ENCODE measurements at places on chromosomes 4 and X.

DNA sequence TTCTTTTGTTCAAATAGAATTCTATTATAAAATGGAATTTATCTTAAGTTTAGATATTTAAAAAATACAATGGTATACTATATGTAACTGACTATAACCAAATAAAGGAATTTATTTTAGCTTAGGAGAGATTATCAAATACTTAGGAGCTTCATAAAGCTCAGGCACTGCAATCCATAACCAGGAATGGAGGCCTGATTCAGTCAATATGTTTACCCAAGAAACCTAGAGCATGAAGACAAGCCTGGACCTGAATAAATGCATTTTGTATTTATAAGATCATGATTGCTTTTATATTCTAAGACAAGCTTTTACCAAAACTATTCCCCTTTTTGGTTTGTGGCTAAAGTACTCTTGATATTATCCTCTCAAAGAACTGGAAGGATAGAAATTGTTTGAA, 742.6 kb downstream of the FAT4 start:
- peak; percentile 59 for DNase-seq

GRCh38 chr4:41505161-41505661, 32.7 kb upstream of the LIMCH1 start:
- DNase-seq = no peak

GRCh38 chrX:103878466-103879122, 46.5 kb upstream of the RAB9B start:
- DNase-seq = peak; percentile 12

DNA sequence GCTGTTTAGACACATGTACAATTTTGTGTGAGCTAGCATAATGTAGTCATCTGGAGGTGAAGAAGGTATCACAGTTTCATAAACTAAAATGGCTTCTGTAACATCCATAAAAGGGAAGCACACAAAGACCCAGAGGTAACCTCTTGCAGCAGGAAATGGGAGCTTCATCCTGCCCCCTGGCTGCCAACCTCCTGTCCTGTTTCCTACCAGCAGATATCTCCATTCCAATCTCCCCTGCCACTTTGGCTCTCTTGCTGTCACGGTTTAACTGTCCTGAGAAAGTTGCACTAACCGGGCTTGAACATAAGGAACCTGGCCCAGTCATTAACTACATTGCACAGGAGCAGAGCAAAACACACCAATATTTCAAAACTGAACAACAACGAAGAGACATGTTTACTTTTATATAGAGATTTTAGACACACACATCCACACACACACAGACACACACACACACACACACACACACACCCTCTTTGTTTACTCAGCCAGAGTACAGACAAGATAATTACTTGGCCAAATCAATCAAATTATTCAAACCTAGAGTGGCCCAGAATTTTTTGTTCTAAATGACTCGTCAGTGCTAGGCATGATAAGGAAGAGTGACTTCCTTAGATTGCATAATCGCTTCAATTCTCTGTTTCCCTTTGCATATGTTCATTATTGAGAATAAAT, 24.2 kb downstream of the MID2 start:
- no peak for DNase-seq

- no peak for DNase-seq
Observed at GRCh38 chr4:177632481-177632880, 190.2 kb upstream of the AGA start.

DNA sequence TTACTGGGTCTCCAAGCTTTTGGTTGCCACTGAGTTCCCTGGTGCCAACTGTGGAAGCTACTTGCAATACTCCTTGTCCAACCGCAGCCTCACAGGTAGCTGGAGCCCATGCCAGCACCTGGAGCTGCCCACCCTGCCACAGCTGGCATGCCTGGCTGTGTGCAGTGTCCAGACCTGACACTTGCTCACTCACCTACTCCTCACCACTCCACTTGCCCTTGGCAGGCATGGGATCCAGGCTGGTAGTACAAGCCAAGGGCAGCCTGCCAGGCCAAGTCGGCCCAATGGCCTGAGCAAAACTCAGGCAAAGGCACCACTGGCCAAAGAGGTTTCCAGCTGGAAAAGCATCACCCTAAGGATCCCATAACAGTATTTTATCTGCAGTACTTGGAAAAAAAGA, 246.3 kb downstream of the PDGFC start:
- DNase-seq = no peak

DNA sequence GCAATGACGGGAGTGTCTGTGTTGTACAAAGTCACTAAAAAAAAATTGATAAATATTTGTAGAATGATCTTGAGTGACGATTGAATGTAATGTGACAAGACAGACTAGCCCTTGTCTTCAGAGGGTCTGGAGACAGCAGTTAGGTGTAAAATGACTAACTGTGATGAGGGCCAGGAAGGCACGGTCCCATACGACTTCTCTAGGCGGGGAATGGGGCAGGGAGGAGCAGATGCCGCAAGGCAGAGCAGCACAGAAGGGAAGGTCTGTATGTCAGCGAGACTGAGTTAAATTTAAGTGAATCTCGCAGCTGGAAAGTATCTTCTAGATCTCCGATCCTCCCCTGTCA, 405 bp downstream of the CENPE start:
- no peak for DNase-seq

DNA sequence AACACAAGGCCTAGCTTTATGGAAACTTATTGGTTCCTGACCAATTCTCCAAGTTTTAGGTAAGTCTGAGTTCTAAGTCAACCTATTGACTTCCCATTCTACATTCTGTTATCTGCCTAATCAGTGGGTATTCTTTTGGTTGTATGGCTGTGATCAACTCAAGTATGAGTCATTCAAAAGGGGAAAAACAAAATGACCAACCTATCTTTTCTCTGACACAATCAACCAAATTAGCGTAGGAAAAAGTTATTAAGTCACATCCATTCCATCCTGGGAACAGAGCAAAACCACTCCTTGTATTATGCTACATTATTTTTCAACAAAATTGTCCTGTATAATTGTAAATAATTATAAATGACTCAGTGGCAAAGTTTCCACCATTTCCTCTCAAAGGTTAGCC, 136.2 kb downstream of the SHROOM4 start:
- no peak for DNase-seq

- no peak for DNase-seq
Observed at GRCh38 chr4:145452447-145453162, 29.0 kb upstream of the SMAD1 start.

DNA sequence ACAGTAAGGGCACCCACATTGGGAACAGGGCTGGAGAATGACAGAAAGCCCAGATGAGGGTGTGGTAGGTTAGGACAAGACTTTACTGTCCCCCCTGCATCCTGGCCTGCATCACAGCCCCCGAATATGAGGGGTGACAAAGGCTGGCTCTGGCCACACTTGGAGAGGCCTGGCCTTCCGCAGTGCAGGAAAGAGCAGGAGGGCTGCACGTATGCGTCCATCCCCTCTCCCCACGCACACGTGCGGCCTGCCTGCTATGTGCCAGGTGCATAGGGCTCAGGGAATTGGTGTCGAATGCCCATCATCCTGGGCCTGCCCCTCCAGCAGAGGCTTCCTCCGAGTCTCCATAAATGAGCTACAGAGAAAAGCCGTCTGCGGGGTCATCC, 80.5 kb downstream of the ABLIM2 start:
- DNase-seq = no peak

DNA sequence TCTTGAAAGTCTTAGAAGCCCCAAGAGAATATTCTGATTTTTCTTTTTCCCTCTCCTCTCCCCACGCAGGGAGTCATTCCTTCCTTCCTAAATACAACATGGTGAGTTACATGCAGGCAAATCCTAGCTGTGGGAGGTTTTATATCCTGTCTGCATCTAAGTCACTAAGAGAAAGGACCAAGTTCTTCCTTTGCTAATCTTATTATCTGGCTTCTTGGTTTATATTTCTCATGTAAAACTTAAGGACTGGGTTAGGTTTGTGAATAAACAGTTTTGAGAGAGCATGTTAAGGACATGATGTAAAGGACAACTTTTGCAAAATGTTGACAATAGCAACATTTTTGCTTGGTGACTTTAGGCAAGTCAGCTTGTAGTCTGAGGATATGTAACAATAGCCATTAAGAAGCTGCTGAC, 5.1 kb upstream of the CXCL9 start:
- no peak for DNase-seq

- DNase-seq = no peak
Observed at GRCh38 chr4:94305466-94306225, 37.0 kb downstream of the HPGDS start.

DNA sequence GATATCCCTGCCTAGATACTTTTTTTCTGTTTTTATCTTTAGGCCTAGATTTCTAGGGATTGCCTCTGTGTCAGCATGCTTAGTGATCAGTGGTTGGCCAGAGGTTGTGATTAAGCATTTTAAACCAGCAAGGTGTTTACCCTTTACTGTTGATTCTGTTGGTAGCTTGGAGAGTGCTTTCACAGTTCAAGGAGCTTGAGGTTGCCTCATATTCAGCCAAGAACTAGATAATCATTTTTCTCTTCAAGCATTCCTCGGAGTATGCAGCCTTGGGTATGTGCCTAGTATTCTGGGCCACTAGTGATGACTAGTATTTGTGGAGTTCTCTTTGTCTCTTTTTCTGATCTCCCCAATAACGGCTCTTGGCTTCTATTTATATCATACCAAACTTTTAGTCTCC, 20.4 kb downstream of the APOOL start:
- no peak for DNase-seq

DNA sequence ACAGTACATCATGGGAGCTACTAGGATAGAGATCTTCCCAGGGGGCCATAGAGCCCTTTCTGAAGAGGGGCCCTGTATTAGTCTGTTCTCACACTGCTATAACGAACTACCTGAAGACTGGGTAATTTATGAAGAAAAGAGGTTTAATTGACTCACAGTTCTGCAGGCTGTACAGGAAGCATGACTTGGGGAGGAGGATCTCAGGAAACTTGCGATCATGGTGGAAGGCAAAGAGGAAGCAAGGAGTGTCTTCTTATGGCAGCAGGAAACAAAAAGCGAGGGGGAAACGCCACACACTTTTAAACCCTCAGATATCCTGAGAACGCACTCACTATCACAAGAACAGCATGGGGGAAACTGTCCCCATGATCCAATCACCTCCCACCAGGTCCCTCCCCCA, 4.2 kb upstream of the SLC9A6 start:
- DNase-seq = no peak

DNA sequence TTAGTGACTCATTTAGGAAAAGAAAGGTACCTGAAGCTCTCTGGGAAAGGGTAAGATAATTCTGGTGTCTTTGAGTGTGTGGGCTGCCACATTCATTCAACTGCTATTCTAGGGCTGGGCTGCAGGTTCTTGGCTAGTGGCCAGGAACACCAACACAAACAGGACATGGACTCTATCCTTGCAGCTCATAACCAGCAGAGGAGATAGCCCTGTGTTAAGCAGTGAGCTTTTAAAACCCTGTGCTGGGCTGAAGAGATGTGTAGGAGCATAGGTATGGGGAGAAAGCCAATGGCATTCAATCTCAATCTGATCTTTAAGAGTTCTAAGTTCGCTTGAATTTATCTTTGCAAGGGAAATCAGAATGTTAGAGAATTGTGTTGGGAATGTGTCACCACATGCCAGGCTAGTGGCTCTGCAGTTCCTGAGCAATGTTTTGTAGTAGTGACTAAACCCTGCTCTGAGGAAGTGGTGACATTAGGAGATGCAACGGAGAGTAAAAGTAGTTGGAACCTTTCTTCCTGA, 39.2 kb downstream of the SGMS2 start:
- no peak for DNase-seq

- no peak for DNase-seq
Observed at GRCh38 chrX:151713849-151714248, 2.0 kb upstream of the FATE1 start.

DNA sequence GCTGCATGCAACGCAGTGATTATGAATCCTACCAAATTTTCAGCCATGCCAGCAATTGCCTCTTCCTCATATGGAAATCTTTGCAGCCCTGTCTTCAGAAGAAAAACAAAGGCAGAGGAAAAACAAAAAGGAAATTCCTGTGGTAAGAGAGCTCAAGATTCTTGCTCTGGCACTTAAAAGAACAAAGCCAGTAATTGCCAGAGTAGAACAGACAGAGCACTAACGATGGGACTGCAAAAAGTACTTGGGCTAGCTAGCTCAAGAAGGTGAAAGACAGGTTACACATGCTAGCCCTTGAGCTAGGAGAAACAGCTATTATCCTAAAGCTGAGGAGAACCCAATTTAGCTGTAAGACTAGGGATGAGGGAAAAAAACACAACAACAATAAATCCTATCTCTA, 582.3 kb downstream of the KCNIP4 start:
- DNase-seq = no peak

- DNase-seq = no peak
Observed at GRCh38 chr4:168593399-168593798, 96.5 kb downstream of the PALLD start.

DNA sequence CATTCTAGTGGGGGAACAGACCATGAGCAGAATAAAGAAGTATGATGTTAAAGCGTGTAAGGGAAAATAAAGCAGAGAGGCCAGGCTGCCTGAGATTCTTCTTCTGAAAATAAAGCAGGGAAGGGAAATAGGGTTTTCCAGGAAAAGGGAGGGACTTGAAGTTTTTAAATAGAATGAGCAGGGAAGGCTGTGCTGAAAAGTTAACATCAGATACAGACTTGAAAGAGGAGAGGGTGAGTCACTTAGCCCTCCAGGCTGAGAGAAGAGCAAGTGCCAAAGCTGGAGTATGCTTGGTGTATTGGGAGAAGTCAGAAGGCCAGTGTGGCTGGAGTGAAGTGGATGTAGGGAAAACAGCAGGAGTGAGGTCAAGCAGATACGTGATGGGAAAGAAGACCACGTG, 10.0 kb upstream of the PLK4 start:
- no peak for DNase-seq

GRCh38 chr4:101274888-101275752, 72.2 kb downstream of the PPP3CA start:
- no peak for DNase-seq

DNA sequence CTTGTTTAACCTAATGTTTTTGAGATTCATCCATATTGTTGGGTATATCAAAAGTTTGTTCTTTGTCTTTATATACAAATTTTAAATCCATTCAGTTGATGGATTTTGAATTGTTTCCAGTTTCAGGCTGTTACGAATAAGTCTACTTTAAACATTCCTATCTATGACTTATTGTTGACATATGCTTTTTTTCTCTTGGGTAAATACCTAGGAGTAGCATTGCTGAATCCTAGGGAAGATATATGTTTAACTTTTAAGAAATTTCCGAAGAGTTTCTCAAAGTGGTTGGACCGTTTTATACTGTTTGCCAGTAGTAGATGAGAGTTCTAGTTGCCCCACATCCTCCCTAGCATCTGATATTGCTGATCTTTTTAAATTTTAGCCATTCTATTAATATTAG, 60.9 kb upstream of the IL13RA1 start:
- DNase-seq = no peak

DNA sequence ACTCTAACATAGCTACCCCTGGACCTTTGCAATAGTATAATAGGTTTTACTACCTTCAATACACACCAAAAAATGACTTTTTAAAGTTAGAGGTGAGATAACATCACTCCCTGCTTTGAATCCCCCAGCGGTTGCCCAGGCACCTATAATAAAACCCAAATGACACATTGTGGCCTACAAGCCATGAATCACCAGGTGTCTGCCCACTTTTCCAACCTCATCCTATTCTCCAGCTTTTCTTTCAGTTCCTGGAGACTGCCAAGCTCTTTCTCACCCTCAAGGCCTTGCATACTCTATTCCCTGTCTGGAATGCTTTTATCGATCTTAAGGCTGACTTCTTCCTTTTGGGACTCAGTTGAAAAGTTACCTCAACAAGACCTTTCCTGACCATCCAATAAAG, 16.4 kb upstream of the PRSS48 start:
- DNase-seq = no peak
